ENCODE measurements at places on chromosomes 2 and 18.
A peak's percentile ranks its signal among the peaks of the same experiment; 100 is the strongest.

DNA sequence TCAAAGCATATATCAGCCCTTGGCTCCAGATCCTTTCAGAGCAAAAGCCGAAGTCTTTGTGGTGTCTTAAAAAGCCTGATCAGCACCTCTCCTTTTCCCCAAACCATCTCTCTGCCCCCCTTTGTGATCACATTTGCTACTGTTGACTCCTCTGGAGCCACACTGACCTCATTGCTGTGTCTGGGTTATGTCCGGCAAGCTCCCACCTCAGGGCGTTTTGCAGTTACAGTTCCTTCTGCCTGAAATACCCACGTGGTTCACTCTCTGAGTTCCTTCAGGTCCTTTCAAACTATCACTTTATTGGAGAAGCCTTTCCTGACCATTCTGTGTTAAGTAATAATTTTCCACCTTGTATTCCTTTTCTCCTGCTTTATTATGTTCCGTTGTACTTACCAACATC is 11.8 kb downstream of the C2orf69 start:
- no peak for DNase-seq

DNA sequence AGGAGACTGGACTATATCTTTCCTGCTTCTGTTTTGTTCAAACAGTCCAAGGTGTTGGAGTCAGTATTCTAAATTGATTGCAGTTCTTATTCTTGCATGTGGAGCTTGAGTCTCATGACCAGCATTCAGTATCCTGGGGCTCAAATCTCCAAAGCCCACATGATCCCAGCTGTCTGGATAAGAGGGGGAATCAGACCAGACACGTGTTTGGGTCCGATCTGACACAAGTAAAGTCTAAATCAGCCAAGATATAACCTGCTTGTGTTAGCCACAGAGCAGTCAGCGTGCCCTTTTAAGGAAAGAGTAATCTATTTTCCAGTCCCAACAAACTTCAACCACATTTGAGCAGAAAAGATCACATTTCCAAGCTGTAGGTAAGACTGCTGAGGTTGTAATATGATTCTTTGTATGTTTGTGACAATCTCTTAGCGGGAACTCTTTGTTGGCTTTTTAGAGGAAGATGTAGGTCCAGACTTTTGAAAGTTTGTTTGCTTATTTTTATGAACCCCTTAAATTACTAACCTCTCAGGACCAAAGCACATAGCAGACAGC is 334.6 kb downstream of the SLC4A3 start:
- DNase-seq, result no peak

GRCh38 chr2:43822839-43823238 is 15.8 kb downstream of the ABCG5 start:
- DNase-seq, result no peak

GRCh38 chr2:36497570-36498163 is 100.3 kb downstream of the FEZ2 start:
- DNase-seq, result no peak

GRCh38 chr2:195473862-195474261 is 183.2 kb upstream of the SLC39A10 start:
- no peak for DNase-seq

DNA sequence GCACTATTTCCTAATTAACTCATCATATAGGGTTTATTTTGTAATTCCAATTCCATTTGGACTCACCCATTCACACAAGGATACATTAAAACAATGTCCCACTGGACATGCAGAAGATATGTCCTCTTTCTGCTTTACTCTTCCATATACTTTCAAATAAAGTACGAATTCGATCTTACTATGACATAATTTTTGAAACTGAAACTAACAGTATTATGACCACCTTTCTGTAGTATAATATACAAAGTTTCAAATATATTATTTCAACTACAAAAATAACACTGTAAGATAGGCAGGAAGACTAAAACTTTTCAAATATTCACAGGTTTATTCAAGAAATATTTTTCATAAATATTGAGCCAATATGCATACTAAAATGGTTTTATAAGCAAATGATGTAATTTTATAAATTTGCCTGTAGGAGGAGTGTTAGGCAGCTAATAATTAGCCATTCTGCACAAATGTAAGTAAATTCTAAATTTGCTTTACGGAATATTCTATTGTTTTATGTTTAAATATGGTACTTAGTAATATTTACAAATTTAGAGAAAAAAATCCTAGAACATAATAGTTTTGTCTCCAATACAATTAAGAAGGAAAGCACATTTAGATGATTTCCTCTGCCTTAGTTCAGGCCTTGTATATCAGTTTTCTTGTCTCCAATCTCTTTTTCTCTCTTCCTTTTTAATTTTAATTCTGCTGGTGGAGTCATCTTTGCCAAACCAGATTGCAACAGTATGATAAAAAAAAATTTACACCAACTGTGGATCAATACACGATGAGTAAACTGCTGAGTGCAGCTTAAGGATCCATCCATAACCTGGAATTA is 85.9 kb downstream of the CERKL start:
- peak; percentile 13 for DNase-seq

GRCh38 chr2:127664065-127664894 is 11.1 kb downstream of the LIMS2 start:
- DNase-seq, result no peak

DNA sequence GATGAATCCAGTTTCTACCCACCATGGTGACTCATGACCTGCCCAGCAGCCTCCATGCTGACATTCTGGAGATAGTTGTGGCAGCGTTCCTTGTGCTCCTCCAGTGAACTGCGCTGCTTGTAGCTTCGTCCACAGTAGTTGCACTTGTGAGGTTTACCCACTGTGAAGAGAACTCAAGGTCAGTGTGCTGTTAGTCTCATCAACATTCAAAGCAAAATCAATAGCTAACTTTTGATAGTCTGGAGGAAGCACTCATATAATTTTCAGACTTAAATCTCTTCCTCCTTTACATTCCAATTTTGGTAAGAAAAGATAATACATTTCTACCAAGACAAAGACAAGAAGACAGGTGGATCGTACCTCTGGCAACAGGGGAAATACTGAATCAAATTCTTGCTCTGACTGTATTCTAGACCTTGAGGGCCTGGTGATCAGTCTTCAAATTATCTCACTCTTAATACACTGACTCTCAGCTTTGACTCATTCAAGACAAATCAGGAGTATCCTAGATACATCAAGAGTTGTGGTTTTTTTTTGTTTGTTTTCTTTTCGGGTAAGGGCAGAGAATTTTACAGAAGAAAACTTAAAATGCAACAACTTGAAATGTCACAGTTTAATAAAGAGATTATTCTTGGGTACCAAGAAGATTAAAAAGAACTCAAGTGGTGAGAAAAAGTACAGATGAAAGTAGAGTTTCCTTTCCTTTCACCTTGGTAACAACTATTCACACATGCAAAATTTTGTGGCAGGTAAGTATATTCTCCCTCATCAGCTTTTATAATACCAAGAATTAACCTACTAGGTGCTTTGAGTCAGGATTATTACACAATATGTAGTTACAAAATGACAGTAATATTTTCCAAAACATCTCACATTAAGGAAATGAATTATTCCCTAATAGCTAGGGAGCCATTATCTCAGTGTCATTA is 129.2 kb downstream of the IKZF2 start:
- no peak for DNase-seq

DNA sequence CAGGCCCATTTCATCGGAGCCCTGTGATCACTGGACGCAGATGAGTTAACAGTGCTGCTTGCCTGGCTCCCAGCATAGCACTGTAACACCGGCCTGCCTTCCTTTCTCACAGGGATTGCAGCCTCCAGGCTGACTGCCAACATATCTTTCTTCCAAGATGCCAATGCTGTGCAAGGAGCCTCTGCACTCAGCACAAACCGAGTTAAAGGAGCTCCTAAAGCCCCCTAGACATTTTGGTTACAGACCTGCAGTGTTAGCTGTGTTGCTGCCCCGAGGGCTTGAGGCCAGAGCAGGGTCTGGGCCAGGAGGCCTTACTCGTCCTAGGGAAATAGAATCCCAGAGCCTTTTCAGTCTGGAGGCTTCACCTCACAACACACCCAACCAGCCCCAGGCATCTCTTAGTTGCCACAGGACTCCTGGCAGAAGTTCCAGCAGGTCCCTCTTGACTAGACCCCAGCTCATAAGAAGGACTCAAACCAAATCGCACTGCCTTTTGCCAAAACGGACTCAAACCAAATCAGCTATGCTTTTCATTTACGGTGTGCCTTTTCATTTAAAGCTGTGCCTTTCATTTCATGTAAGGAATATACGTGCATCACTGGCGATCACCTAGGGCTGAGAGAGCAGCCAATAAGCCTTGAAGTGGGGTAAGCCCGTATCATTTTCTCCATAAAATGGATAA is 58.4 kb upstream of the EML4 start:
- DNase-seq, result no peak

- DNase-seq, result no peak
Measured at GRCh38 chr2:101476605-101477208, 1.8 kb upstream of the RFX8 start.

GRCh38 chr18:65239787-65240186 is 511.0 kb upstream of the CDH7 start:
- DNase-seq, result peak; percentile 17

DNA sequence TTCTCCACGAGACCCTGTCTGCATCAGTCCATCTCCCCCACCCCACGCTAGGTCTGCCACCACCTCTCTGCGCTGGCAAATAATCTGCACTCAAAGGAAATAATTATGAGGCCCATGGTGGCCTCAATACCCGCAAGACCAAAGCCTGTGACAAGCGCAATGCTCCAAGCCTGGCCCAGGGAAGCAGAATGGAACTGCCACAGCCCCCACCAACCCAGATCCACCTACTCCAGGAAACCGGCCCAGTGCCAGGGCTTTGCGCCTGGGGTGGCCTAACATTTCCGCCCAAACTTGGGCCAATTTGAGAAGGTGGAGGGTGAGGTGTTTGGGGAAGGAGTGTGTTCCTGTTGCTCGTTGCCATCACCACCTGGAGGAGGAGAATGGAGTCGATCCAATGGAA is 26.0 kb upstream of the ATOH8 start:
- DNase-seq, result no peak

DNA sequence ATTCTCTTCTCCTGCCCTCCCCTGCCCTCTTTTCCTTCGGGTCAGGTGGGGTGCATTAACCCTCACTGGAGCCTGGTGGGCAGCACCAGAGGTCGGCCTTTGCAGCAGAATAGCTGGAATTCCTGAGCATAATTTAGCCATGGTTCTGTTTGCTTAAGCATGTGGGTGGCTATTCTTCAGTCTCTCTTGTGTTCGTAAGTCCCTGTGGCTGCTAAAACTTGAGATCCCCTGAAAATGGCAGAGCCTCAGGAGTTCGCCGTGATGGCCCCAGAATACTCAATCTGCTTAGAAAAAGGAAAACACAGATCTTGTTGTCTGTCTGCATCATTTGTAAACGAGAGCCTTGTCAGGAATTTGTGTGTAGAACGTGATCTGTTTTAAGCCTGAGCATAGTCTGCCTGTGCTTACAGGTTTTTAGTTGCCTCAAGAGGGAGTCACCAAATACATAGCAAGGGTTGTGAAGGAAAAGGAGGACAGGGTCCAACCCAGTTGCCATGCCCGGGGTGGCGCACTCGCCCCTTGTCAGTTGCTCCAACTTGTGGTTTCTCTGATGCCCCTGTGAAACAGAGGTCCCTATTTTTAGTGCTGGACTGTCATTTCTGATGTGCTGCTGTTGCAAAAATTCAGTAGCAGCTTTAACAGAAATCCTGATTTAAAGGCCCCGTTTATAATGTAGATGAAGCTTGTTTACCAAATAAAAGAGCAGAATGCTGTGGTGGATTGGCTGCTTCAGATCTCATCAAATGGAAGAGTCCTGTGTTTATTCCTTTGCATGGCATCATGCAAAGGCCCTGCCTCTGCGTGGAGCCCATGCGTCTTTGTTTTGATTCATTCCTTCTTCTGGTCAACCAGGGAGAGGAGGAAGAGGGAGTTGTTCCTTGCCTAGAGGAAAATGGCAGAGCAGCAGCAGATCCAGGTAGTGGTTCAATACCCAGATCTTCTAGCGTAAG is 74.8 kb downstream of the WDSUB1 start:
- no peak for DNase-seq

- no peak for DNase-seq
Measured at GRCh38 chr2:55811048-55811447, 112.5 kb downstream of the EFEMP1 start.

GRCh38 chr2:235677276-235677788 is 183.5 kb downstream of the AGAP1 start:
- DNase-seq, result no peak

- no peak for DNase-seq
Measured at GRCh38 chr2:133265432-133265949, 302.8 kb downstream of the NCKAP5 start.

DNA sequence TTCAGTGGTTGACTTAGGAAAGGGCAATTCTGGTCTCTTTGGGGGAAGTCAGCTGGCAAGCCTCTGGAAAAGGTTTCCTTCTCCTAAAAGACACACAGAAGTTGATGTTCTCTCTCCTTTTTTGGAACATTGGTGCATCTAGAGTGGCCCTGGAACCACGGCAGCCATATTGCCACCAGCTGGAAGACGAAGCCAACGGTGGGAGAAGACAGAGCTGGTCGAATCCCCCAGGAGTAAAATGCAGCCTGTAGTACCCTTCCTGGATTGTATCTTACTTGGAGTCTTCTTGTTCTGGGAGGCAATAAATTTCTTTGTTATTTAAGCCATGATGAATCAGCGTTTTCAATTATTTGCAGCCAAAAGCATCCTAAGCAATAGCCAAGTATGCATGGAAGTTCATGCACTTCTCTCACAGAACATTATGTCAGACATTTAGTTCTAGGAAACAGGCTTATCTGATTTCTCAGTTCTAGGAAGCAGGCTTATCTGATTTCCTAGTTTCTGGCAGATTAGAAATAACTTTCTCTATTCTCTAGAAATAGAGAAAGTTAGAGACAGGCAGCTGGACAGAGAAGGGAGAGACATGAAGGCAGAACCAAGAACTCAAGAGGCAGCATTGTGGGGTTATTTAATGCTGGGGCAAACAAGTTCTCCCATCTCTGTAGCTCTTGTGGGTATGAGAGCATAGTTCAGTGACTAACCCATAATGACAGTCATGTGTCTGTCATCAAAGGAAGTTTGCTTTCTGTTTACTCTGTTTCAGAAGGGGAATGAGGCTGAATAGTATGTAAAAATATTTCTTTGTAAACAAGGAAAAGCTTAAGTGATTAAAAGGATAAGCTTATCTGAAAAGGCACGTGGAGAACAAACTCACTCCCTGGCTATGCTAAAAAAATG is 40.5 kb upstream of the NABP1 start:
- DNase-seq, result peak; percentile 87

- no peak for DNase-seq
Measured at GRCh38 chr2:54341656-54342055, 85.6 kb upstream of the TSPYL6 start.

GRCh38 chr2:18987016-18987415 is 371.4 kb downstream of the OSR1 start:
- no peak for DNase-seq

DNA sequence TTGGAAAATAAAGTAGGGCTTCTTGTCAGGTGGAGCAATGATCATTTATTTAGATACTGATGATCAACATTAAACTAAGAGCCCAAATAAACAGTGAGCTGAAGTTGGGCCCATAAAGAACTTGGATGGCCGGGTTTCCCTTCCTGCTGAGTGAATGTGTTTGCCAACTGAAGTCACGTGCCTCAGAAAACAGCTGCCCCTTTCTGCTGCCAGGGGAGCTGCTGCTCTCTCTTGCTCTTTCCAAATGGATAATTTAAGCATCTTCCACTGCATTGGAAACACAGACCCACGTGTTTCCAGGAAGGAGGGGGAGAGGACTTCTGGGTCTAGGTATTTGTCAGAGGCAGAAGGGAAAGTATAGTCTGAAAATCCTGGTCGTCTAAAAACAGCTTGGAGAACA is 22.9 kb upstream of the NCKAP5 start:
- no peak for DNase-seq

GRCh38 chr2:45699032-45699658 is 47.7 kb downstream of the PRKCE start:
- DNase-seq, result no peak
